ENCODE measurements at places on chromosomes 5 and 9.
A peak's percentile ranks its signal among the peaks of the same experiment; 100 is the strongest.

DNA sequence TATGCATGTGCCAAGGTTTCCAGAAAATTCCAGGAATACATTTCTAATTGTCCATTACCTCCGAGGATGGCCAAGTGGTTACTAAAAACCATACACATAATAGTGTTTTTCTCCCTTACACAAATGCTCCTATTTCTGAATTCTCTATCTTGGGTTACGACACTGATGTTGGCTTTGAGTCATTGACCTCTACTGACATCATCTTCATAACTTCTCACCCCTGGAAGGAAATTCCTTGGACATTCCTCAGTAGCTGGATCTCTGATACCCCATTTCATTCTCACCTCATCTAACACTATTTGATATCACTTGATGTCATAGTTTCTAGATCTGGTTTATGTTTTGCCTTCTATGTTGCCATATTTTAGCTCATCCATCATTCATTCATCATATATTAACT is 287.2 kb downstream of the CTNND2 start:
- no peak for DNase-seq

- DNase-seq = no peak
Measured at GRCh38 chr5:6886866-6887265, 173.6 kb downstream of the TENT4A start.

DNA sequence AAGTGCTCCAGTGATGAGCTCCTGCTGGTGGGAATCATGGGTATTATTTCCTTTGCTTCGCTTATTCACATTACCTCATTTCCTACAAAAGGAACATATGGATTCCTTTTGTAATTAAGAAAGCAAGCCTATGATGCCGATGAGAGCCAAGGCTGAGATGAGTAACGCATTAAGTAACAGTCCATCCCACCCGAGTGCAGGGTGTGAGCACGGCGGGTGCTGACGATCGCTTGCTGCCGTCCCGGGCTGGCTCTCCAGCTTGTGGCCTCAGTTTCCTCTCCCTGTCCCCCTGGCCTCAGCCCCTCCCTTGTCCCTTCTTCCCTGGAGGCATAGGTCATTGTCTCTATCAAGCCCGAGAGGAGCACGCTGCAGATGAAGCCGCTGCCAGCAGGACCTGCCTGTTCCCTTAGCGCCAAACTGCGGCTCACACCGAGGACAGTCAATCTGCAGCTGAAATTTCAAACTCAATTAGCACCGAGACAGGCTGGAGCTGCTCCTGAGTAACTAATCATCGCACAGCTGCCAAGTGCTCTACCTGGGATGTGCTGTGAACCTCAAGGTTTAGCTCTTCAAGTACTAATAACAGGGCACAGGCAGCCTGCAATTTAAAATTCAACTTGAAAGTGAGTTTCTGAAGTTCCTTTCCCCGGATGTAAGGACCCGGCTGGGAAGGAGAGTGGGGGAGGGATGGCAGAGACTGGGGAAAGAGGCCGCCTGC is 115.2 kb upstream of the RAPGEF1 start:
- no peak for DNase-seq

GRCh38 chr5:42270771-42271170 is 152.5 kb upstream of the GHR start:
- no peak for DNase-seq

GRCh38 chr9:72615931-72616330 is 94.5 kb downstream of the TMC1 start:
- no peak for DNase-seq

- no peak for DNase-seq
Measured at GRCh38 chr5:176778921-176779465, 31.4 kb upstream of the UNC5A start.

GRCh38 chr9:133238851-133239532 is 29.9 kb upstream of the OBP2B start:
- peak; percentile 84 for DNase-seq

DNA sequence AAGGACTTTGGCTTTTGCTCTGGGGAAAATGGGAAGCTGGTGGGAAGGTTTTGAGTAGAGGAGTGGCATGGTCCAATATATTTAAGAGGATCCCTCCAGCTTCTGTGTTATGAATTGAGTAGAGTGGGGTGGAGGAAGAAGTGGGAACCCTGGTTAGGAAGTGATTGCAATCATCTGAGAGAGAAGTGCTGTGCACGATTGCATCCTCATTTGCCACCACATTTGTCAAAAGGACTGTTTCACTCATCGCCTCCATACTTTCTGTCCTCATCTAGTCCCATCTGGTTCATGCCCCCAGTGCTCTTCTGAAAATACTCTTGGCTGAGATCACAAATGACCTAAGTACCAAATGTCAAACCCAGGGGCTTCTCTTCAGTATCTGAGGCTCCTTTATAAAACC is 192.1 kb downstream of the RAB3C start:
- DNase-seq = no peak

- DNase-seq = no peak
Measured at GRCh38 chr9:36855448-36856315, 178.4 kb downstream of the PAX5 start.

GRCh38 chr5:143972068-143972467 is 160.1 kb downstream of the HMHB1 start:
- no peak for DNase-seq

GRCh38 chr9:95513711-95514110 is 3.1 kb downstream of the PTCH1 start:
- DNase-seq = no peak

DNA sequence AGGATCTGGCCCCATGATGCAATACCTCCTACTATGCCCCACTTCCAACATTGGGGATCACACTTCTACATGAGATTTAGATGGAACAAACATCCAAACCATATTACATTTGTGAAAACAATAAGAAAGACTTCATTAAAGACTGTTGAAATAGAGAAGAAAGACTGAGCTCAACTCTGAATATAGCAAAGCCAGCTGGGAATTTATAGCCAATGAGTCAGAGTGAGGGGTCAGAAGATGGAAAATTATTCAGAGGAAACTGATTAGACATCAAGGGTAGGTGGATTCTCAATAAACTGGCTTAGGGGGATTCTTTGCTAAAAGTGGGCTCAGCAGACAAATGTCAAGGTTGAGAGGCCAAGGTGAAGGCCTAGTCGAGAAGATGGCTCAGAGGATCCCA is 25.6 kb downstream of the BTF3 start:
- no peak for DNase-seq

DNA sequence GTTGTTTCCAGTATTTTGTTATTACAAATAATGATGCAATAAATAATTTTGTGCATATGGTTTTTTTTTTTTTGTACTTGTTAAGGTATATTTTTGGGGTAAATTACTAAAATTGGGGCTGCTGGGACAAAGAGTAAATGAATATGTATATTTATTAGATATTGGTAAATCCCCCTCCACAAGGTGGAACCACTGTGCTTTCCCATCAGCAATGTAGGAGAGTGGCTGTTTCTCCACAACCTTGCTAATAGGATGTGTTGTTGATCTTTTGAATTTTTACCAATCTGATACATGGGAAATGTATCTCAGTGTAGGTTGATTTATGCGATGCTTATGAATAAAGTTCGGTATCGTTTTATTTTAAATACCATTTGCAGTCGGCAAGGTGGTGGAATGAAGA is 118.1 kb downstream of the TRPM3 start:
- no peak for DNase-seq

DNA sequence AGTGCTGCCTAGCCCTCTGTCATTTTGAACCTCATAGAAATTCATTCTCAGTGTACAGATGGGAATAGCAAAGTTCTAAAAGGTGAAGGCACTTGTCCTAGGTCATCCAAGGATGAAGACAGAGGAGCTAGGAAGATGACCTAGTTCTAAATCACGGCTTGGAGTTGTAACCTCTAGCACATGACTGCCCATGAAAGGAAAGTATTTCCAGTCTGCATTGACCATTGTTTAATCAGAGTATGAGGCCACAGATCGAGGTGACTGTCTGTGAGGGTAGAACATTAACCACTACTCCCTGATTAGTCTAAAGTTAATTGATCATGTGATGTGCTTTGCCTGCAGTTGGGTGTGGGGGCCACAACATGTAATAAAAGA is 674 bp upstream of the TNFSF15 start:
- no peak for DNase-seq

DNA sequence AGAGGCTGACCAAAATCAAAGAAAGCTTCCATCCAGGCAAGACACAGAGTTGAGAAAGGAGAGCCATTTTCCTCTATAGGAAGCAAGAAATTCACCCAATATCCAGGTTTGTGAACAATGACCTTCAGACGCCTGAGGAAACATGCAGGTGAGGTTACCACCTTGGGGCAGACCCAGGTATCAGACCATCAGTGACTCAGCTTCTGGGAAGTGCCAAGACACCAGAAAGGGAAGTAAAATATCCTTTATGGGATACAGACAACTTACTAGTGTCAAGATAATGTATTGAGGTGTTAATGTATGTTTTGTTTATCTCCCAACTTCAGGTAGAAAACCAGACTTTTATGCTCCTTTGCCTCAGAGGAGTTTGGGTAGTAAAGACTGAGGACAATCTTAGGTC is 2.2 kb upstream of the DTWD2 start:
- no peak for DNase-seq

DNA sequence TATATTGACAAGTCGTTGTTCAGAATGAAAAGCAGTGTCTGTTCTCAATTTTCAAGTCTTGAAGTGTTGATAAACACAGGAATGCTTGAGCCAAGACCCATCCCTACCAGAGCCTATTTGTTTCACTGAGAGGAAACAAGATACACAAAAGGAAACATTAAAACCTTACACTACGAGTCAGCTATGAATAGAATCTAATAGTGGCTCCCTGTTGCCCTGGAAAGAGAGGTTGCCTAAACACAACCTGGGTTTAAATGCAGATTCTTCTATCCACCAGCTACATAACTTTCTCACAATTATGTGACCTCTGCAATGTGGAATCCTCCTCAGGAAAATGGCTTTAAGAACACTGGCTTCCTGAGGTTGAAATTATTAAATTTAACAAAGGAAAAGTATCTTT is 29.1 kb upstream of the BNC2 start:
- no peak for DNase-seq

GRCh38 chr5:124420952-124421351 is 325.5 kb downstream of the ZNF608 start:
- DNase-seq = no peak

DNA sequence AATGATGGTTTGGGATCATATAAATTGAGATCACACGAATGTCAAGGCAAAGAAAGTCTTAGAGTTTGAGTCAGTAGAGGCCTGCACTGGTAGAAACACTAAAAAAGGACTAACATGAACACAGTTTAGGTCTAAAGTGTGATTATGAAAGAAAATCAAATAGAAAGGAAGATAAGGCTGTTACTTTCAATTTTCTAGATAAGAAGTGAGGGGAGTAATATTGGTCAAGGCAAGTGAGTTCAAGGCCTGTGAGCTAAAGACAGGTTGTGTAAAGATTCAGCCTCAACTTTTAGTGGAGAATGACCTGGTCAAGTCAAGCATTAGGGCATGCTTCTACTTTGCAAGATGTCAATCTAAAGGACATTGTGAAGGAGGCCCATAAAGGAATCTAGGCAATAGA is 19.0 kb downstream of the VLDLR start:
- DNase-seq = no peak

GRCh38 chr5:132009706-132010405 is 1.6 kb downstream of the ACSL6 start:
- peak; percentile 45 for DNase-seq

DNA sequence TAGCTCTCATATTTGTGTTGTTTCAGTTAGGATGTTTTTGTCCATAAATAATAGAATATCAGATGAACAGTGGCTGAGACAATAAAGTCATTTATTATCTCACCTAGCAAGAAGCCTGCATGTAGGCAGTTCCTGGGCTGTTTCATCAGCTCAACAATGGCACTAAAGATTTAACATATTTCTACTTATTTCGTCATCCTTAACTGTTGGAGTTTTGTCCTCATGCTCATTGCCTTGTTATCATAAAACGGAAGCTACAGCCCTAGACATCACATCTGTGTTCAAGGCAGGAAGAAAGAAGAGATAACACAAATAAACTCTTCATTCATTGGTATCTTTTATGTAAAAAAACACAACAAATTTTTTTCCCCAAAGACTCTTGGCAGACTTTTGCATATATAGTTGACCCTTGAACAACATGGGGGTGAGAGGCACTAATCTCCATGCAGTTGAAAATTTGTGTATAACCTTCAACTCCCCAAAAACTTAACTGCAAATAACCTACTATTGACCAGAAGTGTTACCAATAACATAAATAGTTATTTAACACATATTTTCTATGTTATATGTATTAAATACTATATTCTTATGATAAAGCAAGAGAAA is 277.2 kb upstream of the ADRA1B start:
- DNase-seq = no peak

DNA sequence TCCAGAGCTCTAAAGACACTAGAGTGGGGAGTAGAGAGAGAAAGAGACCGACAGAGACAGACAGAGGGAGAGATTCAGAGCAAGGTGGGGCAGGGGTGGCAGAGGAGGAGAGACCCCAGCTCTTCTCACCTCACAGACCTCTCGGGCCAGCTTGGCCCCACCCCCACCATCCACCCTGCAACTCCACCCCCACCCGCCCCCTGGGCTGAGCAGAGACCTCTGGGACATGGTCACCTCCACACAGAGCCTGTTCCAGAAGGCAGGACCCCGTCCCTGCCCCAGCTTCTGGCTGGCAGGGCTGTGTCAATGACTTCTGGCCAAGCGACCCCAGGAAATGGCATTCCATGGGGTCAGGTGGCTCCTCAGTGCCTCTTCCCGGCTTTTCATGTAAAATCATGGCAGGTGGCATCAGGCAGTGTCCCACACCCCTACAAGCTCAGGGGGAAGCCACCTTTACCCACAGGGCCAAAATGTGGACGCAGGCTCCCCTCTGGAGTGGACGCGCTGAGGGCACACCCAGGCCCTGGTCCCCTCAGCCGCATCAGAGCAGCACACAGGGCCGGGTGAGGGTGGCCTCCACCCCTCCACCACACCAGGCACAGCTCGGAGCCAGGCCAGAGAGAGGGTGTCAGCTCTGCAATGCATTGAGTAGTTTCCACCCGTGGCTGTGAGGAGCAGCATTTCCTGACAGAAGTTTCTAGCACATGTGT is 131.2 kb upstream of the LPCAT1 start:
- DNase-seq = peak; percentile 42

DNA sequence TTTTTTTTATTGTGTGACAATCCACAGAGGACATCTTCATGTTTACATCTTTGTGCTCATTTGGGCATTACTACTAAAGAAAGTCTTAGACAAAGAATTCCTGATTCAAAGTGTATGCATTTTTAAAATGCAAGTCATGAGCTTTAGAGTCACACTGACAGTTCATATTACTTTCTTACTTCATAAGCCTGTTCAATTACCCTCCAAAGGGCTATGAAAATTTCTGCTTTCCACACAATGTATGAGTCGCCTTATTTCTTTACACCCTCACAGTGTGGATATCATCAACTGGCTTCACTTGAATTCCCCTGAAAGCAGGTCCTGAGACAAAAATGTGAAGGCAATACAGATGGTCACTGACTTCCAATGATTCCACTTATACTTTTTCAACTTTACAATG is 280.4 kb upstream of the PTGER4 start:
- no peak for DNase-seq

GRCh38 chr5:446066-446882 is 3.3 kb downstream of the EXOC3 start:
- DNase-seq = no peak

DNA sequence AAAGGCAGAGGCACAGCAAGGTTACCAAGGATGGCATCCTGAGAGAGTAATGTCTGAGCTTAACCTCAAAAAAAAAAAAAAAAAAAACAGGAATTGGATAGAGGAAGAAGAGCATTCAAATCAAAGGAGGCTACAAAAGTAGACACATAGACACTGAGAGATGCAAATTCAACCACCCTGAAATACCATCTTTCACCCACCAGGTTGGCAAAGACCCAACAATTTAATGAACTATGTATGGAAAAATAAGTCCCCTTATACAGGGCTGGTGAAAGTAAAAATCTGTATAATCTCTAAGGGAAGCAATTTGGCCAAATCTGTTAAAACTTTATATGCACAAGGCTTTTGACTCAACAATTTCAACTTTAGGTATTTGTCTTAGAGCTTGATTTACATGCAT is 4.9 kb downstream of the NADK2 start:
- DNase-seq = no peak
